Transverse colon (tissue), 4 donors: ENCODE measurements at places on chromosomes 3 and 15. TPM values are rescaled to one million over a fixed set of nuclear protein-coding genes. Genes with fewer than 3 reads are reported as not detected.

Gene PP2D1
- not detected for total RNA-seq

Gene CCDC9B
- total RNA-seq = 49.4 TPM

Gene PLCH1
- 33.4 TPM for total RNA-seq

Gene FBXL2
- 2.6 TPM for total RNA-seq

Gene FLNB
- total RNA-seq = 618 TPM

Gene RFTN1
- 19.8 TPM for total RNA-seq

Gene GHSR
- total RNA-seq = not detected

DNA sequence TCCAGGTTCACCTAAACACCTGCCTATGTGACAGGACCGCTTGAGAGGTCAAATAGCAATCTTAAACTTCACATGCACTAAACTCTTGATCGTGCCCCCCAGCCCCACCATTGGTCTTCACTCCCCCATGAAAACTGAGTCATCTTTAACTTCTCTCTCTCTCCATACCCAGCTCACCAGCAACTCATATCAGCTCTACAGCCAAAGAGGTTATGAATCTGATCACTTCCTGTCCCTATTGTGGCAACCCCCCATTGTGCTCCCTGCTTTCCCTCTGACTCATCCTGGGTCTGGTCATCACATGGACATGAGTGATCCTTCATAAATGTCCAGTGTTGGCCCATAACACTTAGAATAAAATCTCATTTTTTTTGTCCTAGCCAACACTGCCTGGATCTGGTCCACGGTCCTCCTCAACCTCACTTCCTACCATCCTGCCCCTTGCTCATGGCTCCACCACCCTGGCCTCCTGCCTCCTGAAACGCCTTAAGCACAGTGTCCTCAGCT is 103.4 kb upstream of the HACD2 start:
- DNase-seq = no peak
- H3K36me3 ChIP-seq = no peaks in the 10 kb centered on the region
- H3K27ac ChIP-seq = peak overlapping the region; percentile 86
- no peaks in the 10 kb centered on the region for H3K27me3 ChIP-seq
- no peak overlapping the region for H3K4me3 ChIP-seq
- peaks cover 13% of the 10 kb centered on the region for H3K4me1 ChIP-seq

DNA sequence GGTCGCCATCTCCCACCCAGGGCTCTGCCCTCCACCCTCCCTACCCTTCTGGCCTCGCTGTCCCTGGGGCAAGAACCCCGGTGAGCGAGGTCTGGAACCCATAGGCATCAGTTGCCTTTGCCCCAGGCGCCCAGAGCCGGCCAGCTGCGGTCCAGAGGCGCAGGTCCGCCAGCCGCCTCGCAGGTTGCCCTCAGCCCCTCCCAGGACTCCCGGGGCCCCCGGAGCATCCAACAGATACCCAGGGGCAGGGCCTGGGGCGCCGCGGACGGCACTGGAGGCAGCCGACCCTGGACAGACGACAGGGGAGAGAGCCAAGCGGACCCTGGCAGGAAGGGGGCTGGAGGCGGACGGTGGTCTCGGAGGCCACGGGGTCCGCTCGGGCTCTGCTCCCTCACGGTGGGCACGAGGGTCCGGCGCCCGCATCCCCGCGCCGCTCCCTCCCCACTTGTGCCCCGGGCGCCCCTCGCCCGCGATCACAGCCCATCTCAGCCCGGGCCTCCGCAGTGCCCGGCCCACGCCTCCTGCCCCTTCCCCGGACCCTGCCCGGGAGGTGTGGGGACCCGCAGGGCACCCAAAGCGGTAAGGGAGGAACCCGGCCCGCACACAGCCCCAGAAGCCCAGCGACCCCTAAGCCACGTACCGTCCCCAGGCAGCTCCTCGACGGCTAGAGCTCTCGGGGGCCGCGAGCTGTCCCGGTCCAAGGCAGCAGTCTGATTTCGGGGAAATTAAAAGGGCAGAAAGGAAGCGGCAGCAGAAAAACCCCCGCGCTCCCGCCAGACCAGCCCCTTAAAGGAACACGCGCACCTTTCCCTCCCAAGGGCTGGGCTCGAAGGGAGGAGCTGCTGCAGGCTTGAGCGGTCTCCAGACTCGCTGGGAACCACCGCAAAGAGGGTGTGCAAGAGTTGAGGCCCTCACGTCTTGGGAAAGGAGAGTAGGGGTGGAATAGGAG is at the start of gene HAPLN3:
Gene HAPLN3, minus strand, starts transcription at position 726 of the 949 bp plus-strand sequence. CDS start 8,246 bp downstream, outside the sequence.
- peak; percentile 46 for DNase-seq
- peak within 1 kb of the TSS; percentile 30 for H3K4me3 ChIP-seq
- H3K27me3 ChIP-seq = peaks cover 27% of the 10 kb centered on the region
- H3K4me1 ChIP-seq = peaks cover 31% of the 10 kb centered on the region
- no peaks in the 10 kb centered on the region for H3K36me3 ChIP-seq
- H3K27ac ChIP-seq = no peak within 1 kb of the TSS

- no peak overlapping the region for H3K27ac ChIP-seq
- no peaks in the 10 kb centered on the region for H3K27me3 ChIP-seq
- no peak for DNase-seq
- H3K4me3 ChIP-seq = no peak overlapping the region
- H3K36me3 ChIP-seq = no peaks in the 10 kb centered on the region
These were observed 1032.5 kb upstream of the CADM2 start for GRCh38 chr3:83926291-83926690.

GRCh38 chr15:27028858-27029477 is 58.0 kb downstream of the GABRG3 start:
- H3K27ac ChIP-seq = no peak overlapping the region
- no peak overlapping the region for H3K4me3 ChIP-seq
- H3K36me3 ChIP-seq = no peaks in the 10 kb centered on the region
- H3K4me1 ChIP-seq = no peaks in the 10 kb centered on the region
- H3K27me3 ChIP-seq = no peaks in the 10 kb centered on the region

GRCh38 chr3:32675164-32675563 is 9.8 kb upstream of the CNOT10 start:
- no peak overlapping the region for H3K4me3 ChIP-seq
- DNase-seq = no peak
- H3K27ac ChIP-seq = no peak overlapping the region
- no peaks in the 10 kb centered on the region for H3K36me3 ChIP-seq
- no peaks in the 10 kb centered on the region for H3K4me1 ChIP-seq

- no peak overlapping the region for H3K4me3 ChIP-seq
- no peak for DNase-seq
- no peak overlapping the region for H3K27ac ChIP-seq
- no peaks in the 10 kb centered on the region for H3K36me3 ChIP-seq
- no peaks in the 10 kb centered on the region for H3K4me1 ChIP-seq
These were observed 119.3 kb downstream of the HCN4 start for GRCh38 chr15:73249499-73249898.

DNA sequence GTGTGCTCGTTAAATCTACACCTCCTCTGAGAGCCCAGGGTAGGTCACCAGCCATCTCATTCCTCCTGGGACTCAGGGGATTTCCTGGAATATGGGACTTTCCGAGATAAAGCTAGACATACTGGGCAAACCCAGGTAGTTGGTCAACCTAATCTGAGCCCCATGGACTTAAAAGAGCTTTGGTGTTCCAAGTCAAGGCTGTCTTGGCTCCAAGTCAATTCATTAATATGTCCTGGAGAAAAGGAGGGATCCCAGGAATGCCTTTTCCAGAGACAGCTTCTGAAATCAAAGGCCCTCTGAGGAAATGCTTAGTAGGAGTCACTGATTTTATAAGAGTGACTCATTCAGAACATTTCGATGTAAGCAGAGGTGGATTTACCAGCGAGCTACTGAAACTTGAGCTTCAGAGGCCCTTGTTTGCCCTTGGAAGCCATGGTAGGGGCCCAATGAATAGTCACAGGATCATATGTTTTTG is 137.3 kb upstream of the UBE2E1 start:
- no peak overlapping the region for H3K27ac ChIP-seq
- peaks cover 14% of the 10 kb centered on the region for H3K27me3 ChIP-seq
- peaks cover 9% of the 10 kb centered on the region for H3K4me1 ChIP-seq
- no peak overlapping the region for H3K4me3 ChIP-seq
- no peaks in the 10 kb centered on the region for H3K36me3 ChIP-seq

DNA sequence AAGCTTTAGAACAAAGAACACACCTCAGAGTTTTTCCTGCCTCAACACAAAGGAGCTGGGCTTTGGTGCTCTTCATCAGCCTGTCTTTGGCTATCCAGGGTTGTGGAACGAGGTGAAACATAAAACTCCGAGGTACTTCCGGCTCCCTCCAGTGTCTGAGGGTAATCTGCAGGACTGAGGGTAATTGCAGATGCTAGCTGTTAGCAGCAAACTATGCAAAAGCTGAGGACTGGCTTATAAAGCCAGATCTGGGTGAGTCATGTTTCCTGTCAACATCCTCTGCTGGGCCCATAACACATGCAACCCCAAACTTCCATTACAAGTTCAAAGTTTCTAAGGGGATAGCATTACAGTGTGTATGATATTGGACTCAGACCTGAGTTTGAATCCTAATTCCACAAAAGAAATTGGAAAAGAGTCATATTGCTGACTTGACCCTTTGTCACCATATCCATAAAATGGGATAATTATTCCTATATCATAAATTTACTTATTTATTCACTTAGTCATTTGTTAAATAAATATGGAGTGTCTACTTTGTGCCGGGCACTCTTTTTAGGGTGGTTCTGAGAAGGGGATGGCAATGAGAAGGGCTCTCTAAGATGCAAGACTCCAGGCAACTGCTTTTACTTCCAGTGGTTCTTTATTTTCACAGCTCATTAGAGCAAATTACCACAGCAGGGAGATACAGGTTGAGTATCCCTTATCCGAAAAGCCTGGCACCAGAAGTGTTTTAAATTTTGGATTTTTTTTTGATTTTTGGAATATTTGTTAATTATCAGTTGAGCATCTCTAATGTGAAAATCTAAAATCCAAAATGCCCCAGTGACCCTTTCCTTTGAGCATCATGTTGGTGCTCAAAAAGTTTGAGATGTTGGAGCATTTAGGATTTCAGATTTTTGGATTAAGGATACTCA is 9.5 kb upstream of the TRIM69 start:
- no peaks in the 10 kb centered on the region for H3K36me3 ChIP-seq
- peak overlapping the region; percentile 98 for H3K27ac ChIP-seq
- peaks cover 21% of the 10 kb centered on the region for H3K4me1 ChIP-seq

GRCh38 chr3:24682141-24682547 is 187.5 kb upstream of the THRB start:
- no peaks in the 10 kb centered on the region for H3K4me1 ChIP-seq
- no peak for DNase-seq
- no peak overlapping the region for H3K4me3 ChIP-seq
- no peaks in the 10 kb centered on the region for H3K27me3 ChIP-seq
- H3K36me3 ChIP-seq = no peaks in the 10 kb centered on the region

DNA sequence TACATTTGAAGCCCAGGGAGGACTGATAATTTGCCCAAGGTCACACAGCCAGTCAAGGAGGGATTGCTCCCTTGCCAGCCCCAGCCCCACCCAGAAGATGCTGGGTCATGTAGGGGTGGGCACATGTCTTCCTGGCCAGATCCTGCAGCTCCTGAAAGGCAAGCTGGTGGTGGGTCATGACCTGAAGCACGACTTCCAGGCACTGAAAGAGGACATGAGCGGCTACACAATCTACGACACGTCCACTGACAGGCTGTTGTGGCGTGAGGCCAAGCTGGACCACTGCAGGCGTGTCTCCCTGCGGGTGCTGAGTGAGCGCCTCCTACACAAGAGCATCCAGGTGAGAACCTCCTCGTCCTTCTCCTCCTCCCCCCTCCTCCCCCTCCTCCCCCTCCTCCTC is 13.2 kb downstream of the ISG20 start:
- H3K4me1 ChIP-seq = peaks cover 21% of the 10 kb centered on the region
- no peaks in the 10 kb centered on the region for H3K27me3 ChIP-seq
- no peak overlapping the region for H3K27ac ChIP-seq
- H3K36me3 ChIP-seq = no peaks in the 10 kb centered on the region
- no peak overlapping the region for H3K4me3 ChIP-seq

DNA sequence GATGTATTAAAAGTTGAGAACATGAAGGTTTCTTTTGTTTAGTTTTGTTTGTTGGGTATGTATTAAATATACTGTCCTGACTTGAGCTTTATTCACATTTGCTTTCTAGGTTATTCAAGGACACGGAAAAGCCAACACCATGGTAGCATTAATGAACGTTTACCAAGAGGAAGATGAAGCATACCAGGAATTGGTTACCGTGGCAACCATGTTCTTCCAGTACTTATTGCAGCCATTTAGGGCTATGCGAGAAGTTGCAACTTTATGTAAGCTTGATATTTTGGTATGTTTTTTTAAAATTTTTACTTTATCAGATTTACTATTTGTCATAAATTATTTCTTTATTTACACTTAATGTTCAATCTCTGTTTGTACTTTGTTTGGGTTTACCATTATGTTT is 3.6 kb downstream of the WHAMM start:
- no peak for DNase-seq
- no peak overlapping the region for H3K4me3 ChIP-seq
- peaks cover 38% of the 10 kb centered on the region for H3K36me3 ChIP-seq
- no peaks in the 10 kb centered on the region for H3K27me3 ChIP-seq
- H3K4me1 ChIP-seq = peaks cover 18% of the 10 kb centered on the region

- H3K36me3 ChIP-seq = peaks cover 65% of the 10 kb centered on the region
- no peaks in the 10 kb centered on the region for H3K4me1 ChIP-seq
- H3K4me3 ChIP-seq = no peak overlapping the region
- no peak overlapping the region for H3K27ac ChIP-seq
- no peak for DNase-seq
These were observed 19.2 kb upstream of the KPNA1 start for GRCh38 chr3:122533931-122534334.

DNA sequence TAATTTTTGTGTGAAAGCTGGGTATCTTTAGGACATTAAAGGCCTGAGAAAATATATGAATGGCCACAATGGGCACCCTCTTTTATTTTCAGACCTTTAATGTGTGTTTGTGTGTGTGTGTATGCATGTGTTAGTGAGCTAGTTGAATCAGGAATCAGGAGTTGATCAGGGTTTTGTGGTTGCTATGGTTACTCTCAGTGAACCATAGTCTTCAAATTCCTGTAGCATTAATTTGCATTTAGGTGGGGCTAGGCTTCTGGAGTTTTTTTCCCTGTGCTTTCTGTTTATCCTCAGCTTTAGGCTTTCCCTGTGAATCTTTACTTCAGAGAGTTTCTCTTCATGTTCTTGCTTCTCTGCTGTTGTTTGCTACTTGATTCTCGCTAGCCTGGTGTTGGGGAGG is 122.0 kb upstream of the ONECUT1 start:
- H3K27ac ChIP-seq = no peak overlapping the region
- no peaks in the 10 kb centered on the region for H3K4me1 ChIP-seq
- no peaks in the 10 kb centered on the region for H3K36me3 ChIP-seq

- DNase-seq = no peak
- H3K36me3 ChIP-seq = no peaks in the 10 kb centered on the region
- H3K4me3 ChIP-seq = no peak overlapping the region
These were observed 62.0 kb upstream of the CSTA start for GRCh38 chr3:122263058-122263457.
